ENCODE measurements at places on chromosomes 2 and 18. TPM values are rescaled to one million over a fixed set of nuclear protein-coding genes. Genes with fewer than 3 reads are reported as not detected.

The PHLPP1 gene
- 15.5 TPM for total RNA-seq

DNA sequence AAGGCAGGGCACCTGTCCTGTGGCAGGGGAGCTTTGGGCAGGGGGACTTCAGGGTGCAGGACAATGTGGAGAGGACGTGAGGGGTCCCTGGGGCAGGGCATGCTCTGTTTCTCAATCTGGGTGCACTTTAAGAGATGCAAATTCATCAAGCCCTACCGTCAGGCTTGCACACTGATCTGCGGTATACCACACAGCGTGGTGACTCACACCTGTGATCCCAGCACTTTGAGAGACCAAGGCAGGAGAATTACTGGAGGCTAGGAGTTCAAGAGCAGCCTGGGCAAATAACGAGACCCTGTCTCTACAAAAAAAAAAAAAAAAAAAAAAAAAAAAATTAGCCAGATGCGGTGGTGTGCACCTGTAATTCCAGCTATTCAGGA, 10.2 kb upstream of the GPC1 start:
- no peak for DNase-seq

- no peak for DNase-seq
Observed at GRCh38 chr18:46334868-46335281, 230.7 kb downstream of the HAUS1 start.

DNA sequence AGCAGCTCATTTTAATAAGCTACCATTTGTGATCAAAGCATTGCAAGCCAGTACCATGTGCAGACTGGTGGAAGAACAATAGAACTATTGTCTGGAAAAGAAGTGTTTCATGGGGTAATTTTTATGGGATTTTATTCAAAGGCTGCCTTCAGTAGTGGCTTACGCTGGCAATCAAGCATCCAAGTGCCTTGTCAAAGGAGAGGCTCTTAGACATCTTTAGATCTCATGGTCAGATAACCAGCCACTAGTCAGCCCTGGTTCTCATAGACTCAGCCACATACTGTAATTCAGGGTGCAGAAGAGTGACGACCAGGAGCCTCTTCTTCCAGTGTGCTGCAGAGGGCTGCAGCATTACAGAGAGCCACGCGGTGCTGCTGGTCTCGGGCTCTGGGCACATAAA, 98.5 kb upstream of the NOSTRIN start:
- DNase-seq, result no peak

DNA sequence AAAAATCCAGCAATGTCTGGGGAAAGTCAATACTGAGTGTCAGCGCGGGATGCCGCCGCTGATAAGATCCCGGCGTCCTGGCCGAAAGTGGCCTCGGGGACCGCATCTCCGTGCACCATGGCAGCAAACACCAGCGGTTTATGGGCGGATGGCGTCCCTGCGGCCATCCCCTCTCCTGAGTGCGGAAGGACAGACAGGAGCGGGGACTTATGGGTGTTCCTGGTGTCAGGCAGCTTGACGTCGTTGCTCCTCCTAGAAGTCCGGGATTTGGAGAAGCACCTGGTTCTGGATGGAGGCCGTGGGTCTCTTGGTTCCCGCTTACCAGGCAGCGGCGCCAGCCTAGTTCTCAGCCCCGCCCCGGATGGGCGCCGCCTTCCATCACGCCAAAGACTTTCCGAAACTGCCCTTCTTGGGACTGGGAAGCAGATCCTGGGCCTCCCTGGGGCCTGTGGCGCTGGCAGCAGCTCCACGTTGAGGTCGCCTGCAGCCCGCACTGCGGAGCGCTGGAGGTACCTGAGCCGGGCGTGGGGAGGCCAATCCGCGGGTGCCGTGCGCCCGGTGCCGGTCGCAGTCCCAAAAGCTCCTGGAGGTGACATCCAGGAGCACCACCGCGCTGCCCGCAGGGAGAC, 119.1 kb downstream of the CCDC74A start:
- no peak for DNase-seq

The GLS gene
- 106 TPM for total RNA-seq

GRCh38 chr2:35416391-35417140, 939.0 kb upstream of the CRIM1 start:
- no peak for DNase-seq

DNA sequence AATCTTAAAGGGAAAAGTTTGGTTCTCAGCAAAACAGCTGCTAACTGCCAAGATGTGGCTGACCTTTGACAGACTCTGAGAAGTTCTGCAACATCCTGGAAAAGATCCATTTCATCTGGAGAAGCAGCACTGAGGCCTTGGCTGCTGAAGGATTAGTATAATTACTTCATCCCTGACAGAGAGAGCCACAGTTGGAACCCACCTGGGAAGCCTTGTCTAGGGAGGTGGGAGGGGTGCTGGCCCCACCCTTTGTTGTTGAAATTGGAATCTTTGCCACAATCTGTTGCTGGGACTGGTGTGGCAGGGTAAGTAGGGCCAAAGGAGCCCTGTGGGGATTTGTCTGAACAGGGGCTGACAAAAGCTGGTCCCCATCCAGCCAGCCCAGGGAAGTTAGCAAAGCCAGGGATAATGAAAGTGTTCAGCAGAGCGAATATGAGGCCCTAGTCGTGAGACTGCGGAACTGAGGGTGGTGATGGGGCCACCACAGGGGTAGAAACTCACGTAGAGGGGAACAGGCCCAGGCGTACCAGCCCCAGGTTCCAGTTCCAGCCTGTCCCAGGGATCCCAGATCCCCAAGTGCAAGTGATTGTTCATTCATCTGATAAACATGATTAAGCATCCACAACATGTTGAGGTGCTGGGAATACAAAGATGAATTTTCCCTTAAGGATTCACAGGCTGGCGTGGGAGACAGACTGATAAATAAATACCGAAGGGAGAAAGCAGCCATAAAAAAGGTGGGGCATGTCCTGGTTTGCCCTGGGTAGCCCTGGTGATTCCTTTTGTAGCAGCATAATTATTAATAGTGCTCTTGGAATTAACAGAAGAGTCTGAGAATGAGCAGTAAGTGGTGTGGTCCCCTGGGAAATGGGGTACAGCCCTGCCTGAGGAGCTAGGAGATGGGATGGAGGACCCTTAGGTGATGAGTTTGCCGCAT, 60.0 kb downstream of the MYO1B start:
- DNase-seq, result peak; percentile 40

- no peak for DNase-seq
Observed at GRCh38 chr2:120729406-120730399, 6.0 kb upstream of the GLI2 start.

The FTCDNL1 gene
- total RNA-seq, result 9.0 TPM

The IL1RN gene
- total RNA-seq, result not detected

- DNase-seq, result no peak
Observed at GRCh38 chr18:25467226-25467987, 115.4 kb upstream of the ZNF521 start.

The CAPN14 gene
- total RNA-seq, result not detected

DNA sequence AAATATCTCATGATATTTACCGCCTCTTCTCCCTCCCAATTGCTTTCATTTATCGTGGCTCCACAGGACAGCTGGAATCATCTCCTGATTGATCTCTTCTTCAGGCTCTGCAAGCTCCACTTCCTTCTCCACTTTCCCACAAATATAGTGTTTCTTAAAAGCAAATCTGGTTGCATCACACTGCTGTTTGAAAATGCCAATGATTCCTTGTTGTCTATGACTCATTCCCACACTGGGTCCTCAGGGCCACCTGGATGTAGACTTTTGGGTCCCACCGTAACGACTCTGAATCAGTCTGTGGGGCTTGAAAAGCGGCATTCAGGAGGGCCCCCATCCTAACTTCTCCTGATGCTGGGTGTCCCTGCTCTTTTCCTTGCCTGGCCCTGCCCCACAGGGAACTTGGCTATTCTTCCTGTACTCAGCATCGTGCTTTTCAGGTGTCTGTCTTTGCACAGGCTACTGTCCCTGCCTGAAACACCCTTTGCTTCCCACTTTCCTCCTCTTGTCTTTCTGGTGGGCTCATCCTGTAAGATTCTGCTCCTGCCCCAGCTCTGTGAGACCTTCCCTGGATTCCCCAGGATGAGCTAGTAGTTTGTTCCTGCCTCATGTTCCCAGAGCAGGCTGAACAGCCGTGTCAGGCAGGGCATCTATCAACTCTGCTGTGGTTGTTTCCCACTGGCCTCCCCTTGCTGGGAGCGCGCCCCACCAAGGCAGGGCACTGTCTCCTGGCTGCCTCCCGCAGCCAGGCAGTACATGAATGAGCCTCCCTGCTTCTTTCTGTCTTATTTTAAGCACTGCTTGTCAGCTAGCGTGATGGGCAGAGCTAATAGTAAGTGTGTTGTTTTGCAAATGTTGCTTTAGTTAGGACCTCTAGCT, 111.9 kb downstream of the KCTD1 start:
- no peak for DNase-seq

DNA sequence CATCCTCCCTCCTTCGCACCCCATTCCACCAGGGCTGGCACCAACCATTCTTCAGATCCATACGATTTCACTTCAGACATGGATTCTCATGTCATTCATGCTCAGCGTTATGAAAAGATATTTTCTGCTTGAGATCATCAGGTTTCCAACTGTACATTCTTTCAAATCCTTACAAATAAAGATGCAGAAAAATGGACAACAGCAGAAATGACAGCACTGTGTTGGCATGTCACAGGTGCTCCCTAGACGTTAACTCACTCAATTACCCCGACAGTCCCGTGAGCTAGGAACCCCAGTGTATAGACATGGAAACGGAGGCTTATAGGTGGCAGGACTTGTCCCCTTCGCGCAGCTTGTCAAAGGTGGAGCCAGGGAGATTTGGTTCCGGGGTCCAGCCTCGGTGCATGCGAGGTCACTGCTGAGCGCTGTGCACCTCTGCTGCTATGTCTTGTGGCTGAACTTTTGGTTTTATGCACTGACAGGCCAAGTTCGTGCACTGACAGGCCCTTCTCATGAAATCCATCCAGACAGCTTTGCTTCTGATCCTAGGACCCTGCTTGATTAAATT, 17.7 kb downstream of the FHL2 start:
- no peak for DNase-seq

The ANKRD29 gene
- total RNA-seq, result 13.0 TPM

- no peak for DNase-seq
Observed at GRCh38 chr2:52976143-52976949, 791.3 kb upstream of the CHAC2 start.

- no peak for DNase-seq
Observed at GRCh38 chr2:187003038-187003554, 154.1 kb upstream of the ZSWIM2 start.

The C2orf66 gene
- total RNA-seq, result not detected

DNA sequence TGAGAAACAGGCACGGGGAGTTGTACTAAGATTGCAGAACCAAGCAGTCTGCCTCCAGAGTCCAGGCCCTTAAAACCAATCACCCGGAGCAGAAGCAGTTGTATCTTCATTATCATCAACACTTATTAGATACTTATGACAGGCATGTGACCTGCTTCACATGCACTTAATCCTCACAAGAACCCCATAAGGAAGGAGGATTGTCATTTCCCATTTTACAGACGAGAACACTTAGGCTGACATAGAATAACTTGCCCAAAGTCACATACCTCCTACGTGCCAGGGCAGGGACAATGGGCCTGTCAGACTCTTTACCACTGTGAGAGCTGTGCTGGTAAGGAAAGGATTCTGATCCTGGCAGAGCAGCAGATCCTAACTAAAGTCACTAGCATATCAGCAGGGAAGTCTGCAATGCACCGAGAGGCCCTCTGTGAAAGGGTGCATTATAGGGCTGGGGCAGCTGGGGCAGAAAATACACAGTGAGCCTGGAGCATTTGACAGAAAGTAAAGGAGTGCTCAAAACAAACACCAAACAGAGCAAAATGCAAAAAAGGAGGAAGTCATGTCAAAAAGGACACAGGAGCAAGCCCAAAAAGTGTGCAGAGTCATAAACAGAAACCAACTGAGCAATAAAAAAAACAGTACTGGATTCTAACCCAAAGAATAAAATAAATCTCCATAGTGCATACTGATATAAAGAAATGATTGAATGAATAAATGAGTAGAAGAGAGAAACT, 55.9 kb upstream of the SP3 start:
- no peak for DNase-seq

The IL36A gene
- not detected for total RNA-seq

- DNase-seq, result no peak
Observed at GRCh38 chr2:11122380-11122779, 32.9 kb upstream of the SLC66A3 start.

DNA sequence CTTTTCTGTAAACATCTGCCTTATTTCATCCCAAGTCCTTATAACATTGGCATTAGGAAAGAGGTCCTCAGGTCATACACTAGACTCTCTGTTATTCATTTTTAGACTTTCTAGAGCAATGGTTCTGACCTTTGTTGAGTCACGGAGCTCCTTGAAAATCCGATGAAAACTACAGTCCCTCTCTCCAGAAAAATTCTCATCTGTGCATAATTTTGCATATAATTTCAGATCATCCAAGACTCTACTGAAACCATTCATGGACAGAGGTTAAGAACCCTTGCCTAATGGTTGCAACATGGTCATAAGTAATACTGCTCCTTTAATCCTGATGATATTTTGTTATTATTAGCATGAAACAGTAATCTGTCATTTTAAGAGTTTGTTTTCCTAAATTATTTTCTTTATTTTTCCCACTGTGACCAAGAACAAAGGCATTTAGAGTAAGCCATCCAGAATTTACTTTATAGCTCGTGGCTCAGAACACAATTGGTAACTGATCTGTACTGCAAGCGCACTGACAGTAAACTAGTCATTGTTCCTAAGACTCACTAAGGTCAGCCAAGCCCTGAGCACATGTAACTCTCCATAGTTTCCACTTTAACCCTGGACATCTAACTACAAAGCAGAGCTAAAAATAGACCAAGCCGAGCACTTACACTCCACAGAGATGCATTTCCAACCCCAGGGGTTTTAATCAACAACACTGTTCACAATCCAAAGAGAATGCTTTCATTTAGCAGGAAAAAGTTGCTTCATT, 8.4 kb downstream of the MYOM1 start:
- no peak for DNase-seq

GRCh38 chr2:3449936-3450335, 69.4 kb downstream of the ADI1 start:
- DNase-seq, result no peak

The NCK2 gene
- 25.2 TPM for total RNA-seq

- DNase-seq, result peak; percentile 27
Observed at GRCh38 chr2:37829202-37829601, 95.9 kb upstream of the RMDN2 start.

The TTN gene
- 15.5 TPM for total RNA-seq

DNA sequence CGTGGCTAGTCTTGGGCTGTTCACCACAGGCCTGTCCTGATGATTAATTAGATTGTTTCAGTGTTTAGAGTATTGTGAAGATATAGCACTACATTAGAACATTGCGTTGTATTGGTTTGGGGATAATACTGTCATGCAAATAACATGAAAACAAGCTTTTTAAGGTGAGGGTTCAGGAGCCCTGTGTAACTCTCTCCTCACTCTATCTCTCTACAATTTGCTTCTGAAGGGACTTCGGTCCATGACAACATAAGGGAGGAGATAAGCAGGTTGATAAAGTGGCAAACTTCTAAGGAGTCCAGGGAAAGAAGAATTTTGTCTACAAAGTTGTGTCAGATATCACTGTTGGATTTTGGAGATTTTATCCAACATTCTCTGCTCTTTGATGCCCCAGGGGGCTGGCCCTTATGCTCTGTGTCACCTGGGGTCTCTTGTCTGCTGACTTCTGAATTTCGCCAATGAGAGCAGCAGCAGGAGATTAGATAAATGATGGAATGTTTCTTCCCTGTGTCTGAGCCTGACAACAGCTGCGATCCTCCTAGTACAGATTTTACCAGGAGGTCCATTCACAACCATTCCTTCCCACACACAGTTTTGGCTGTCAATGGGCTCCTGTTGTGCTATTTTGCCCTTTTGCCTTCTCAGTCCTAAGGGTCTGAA, 3.3 kb downstream of the TNP1 start:
- DNase-seq, result no peak

GRCh38 chr2:16683576-16683975, 17.9 kb upstream of the CYRIA start:
- no peak for DNase-seq

GRCh38 chr2:69933839-69934613, 19.1 kb downstream of the MXD1 start:
- no peak for DNase-seq

All from tibial nerve (tissue), 4 donors.